ENCODE measurements at places on chromosomes 16 and 17.

DNA sequence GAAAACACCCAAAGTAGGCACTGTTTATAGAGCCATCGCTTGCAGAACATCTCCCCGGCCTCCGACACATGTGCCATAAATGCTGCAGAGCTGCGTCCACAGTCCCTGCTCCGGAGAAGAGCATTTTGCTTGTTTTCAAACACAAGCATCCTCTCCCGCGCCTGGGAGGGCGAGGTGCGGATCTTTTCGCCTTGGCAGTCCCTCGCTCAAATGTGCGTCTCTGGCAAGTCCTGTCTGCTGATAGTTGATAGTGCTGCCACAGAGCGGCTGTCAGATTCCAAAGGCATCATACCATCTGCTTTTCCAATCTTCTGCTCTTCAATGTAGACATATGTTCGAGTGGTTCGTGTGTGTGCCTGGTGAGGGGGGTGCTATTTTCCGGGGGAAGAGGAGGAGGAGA is 603.7 kb downstream of the MAF start:
- DNase-seq = no peak

DNA sequence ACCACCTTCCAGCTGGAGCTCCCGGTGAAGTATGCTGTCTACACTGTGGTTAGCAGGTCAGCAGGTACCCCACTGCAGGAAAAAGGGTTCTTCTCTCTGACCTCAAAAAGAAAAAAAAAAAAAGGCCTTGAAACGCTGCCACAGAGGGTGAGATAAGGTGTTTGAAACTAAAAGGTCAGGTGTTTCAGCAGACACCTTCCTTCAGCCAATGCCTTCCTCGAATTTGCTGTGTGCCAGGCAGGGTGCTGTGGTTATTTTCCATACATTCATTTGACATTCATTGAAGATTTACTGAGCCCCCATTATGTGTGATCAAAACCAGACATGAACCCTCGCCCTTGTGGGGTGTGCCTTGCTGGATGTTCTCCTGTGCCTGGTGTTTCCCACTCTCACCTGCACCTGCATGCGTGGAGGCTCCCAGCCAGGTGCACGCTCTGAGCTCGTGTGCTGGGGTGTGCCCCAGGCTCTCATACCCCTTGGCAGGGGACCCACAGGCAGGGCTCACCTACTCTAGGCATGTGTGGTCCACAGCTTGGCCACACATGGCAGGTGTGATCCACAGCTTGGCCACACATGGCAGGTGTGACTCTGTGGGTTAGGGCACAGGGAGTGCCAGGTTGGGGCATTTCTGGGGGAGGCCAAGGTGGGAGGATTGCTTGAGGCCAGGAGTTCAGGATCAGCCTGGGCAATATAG is 15.8 kb upstream of the ITGAD start:
- no peak for DNase-seq

DNA sequence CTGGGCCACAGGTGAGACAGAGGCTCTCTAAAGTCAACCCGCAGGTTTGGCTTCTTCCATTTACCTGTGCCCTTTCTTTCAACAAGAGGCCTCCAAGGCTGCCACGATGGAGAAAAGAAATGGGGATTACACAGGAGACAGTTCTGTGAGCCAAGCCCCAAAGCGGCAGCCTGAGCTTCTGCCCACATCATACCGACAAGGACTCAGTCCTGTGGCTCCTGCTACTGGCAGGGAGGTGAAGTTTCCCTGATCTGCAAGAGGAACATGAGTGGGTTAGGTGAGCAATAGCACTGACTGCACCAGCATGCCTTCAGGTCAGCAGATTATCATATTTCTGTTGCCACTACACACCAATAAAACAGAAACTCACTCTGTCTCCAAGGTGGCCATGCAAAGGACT is 800.0 kb downstream of the KCNJ18 start:
- DNase-seq = no peak

DNA sequence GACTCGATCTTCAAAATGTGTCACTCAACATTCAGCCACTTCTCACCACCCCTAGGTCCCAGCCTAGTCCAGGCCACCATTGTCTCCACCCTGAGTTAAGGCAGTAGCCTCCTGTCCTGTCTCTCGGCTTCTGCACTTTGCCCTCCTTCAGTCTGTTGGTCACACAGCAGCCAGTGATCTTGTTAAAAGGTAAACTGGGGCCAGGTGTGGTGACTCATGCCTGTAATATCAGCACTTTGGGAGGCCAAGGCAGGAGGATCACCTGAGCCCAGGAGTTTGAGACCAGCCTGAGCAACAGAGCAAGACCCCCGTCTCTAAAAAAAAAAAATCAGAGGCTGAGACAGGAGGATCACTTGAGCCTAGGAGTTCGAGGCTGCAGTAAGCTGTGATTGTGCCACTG is 25.8 kb downstream of the WWP2 start:
- no peak for DNase-seq

DNA sequence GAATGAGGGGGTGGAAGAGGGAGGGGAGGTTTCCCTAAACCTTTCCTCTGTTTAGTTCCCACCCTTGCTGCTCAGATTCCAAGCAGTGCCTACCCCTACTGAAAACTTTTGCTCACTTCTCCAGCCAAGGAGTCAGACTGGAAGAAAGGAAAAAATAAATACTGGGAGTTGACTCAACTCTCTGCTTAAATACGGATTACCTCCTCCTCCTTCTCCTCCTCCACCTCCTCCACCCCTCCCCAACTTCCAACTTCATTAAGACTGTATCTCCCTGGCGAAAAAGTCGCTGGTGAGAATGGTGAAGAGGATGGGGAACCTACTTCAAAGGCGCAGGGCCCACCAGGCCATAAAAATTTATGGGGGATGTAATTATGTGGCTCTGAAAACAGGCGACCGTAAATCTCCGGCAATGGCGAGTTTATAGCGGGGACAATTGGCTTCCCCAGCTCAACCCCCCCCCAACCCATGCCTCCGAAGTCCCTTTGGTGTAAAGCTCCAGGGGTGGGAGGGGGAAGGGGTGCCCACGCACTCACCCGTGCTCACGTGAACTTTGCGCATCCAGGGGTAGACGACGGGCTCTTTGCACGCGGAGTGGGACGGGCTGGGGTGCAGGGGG is 712 bp downstream of the HOXB4 start:
- DNase-seq = no peak

GRCh38 chr17:18262641-18263040 is 2.2 kb downstream of the MIEF2 start:
- no peak for DNase-seq

DNA sequence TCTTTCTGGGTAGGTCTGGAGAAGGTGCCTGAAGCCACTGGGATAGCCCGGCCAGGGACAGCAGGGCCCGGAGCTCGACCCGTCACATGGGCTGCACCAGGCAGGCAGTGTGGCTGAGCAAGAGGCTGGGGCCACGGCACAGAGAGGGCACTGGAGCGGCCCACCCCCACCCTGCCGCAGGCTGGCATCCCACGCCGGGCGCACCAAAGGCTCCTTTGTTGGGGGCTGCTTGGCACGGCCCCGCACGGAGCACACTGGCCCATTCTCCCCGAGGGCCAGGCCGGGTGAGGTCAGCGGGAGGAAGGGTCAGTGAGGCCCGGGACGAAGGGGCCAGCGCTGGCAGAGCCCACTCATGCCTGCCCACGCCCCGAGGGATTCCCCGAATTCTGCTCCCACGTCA is 36.5 kb upstream of the PVALEF start:
- DNase-seq = no peak
